Frontal cortex (tissue), 4 donors: ENCODE measurements at places on chromosomes 6 and 20.

- no peak for DNase-seq
These were observed 81.5 kb downstream of the BMP2 start for GRCh38 chr20:6848992-6849391.

- DNase-seq, result no peak
These were observed 6.4 kb downstream of the NPEPL1 start for GRCh38 chr20:58698741-58699622.

- DNase-seq, result no peak
These were observed 12.7 kb downstream of the DEF6 start for GRCh38 chr6:35310265-35310831.

GRCh38 chr6:61841958-61842357 lies 444.1 kb downstream of the KHDRBS2 start:
- DNase-seq, result no peak

DNA sequence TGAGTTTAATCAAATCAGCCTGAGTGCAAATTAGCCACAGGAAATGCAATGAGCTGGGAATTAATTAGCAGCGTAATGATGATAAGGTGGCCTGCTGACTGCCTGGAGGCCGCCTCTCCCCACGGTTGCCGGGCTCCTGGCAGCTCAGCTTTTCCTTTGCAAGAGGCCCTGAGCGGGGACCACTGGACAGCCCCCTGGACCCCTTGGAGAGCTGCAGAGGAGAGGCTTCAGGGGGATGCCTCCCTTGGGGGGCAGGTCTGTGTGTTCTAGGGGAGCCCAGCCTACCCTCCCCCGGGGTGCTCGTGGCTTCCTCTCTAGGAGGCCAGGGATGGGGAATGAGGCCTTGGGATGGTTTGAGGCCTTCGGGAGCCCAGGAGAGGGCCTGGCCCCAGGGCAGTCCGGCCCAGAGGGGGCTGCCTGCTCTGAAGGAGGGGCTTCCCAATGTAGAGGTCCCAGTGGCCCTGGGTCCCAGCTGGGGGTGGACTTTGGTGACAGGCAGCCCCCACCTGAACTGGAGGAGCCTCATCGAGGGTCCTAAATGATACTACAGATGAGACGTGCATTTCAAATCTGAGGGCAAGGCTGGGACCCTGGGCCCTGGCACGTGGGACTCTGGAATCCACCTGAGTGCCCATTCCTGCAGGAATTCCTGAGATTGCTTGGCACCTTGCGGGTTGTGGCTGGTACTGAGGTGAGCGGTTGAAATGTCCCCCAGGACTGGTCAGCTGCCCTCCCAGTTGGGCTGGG lies 66.4 kb upstream of the BHLHE23 start:
- no peak for DNase-seq

- no peak for DNase-seq
These were observed 3.4 kb upstream of the TMEM14C start for GRCh38 chr6:10719296-10719963.

DNA sequence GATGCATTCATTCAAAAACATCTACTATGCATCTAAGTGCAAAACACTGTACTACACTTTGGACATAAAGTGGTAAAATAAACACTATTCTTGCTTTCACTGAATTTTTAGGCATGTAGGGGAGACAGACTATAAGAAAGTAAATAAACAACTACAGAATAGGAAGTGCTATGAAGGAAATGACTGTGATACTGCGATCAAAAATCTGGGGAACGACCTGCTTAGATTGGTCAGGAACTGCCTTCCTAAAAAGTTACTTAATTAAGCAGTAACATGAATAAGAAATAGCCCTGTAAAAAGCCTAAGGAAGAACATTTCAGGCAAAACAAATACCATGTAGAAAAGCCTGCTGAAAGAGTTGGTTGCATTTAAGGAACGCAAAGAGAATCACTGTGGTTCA lies 50.6 kb downstream of the HACE1 start:
- no peak for DNase-seq

DNA sequence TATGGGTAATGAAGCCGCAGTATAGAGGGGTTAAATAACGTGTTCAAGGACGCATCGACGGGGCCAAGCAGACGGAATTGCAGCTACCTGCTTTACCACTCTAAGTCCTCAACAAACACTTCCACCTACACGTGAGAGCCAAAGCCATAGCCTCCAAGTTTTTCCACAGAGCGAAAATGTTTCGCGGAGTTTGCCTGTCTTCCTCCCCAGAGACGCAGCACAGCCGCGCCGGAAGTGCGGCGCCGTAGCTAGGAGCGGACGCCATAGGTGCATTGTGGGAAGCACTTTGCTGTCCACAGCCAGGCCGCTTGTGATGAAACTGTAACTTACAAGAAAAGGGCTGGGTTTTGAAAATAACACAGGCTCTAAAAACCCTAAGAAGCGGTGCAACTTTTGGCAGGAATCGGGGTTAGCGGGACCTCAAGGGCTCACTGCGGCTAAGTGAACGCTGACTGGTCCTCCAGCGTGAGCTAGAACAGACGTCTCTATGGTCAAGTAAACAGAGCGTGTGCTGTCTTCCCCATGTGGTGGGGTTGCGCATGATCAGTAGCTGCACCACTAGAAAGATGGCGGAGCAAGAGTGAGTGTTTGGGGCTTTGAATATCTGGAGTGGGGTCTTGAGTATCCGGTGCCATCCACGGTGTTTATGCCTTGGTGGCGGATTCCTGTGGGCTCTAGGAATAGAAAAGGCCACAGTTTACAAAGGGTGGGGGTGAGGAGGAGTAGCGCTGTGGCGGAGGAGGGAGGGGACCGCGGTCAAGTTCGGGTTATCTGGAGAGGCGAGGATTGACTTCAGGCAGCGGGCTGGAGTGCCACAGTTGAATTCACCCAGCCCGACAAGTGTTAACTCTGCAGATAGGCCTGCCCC lies at the start of gene RPL7L1:
Gene RPL7L1, plus strand, starts transcription at position 245 of the 868 bp plus-strand sequence. Its CDS starts 295 bp downstream, at position 540.
- peak; percentile 59 for DNase-seq

DNA sequence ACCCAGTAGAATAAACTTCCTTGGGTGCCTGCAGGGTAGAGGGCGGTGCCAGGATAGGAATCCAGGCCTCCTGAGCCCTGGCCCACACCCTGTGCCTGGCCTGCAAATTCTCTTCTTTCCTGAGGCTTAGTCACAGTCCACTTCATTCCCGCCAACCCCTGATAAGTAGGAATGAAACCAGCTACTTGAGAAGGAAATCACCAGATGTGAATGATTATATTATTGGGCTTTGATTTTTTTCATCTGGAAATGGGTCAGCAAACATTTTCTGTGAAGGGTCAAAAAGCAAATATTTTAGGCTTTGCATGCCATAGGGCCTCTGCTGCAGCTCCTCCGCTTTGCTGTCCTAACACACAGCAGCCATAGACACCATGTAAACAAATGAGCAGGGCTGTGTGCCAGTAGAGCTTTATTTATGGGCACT lies 50.2 kb downstream of the STK35 start:
- no peak for DNase-seq

DNA sequence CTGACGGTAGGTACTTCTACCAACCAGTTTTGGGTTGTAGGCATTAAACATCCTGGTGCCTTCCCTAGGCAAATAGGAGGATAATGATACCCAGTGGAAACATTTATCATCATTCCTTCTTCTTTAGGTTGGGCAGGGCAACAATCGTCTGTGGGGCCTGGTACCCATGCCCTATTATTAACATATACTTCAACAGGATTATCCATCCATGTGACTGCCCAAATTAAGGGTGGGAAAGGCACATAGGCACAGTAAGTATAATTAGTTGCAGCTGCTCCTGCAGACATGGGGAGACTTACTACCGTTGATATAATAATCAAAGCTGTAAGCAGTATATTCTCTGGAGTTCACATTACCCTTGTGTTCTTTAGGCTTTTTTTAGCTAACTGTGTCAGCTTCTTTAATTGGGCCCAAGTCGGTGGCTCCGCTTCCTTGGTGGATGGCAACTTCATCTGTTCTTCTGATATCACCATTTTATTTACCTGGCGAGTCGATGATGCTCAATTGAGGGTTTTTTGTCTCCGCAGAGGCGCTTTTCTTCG lies 16.8 kb downstream of the RPL7L1 start:
- no peak for DNase-seq

DNA sequence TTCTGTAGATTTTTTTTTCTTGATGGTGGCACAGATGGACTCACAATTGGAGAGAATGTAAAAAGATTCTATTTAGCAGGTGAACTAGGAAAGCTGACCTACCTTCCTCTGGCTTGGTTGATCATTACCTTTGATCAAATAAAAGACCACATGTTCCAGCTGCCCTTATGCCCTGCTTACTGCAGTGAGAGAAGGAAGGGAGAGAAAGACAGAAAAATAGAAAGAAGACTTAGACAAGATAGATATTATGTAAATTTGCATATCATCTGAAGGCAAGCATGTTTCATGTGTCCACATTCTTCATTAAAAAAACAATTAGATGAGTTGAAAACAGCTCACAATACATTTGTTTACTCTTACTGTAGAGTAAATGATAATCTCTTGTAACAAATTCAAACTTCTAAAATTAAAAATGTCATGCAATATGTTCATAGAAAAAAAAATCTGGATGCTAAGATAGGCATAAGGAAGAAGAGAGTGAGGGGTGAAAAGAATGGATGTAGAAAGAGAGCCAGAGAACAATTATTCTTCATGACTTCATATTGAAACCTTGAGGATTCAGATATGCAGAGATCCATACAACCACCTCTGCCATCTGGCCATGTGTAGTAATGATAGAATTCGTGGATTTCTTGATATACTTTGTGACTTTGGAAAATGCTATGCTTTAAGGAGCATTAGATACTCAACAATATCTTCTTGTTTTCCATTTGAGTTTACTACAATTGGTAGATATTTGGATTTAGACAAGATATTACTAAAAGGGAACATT lies 71.7 kb downstream of the RFX6 start:
- DNase-seq, result no peak

- DNase-seq, result no peak
These were observed 461.6 kb downstream of the ADGRB3 start for GRCh38 chr6:69096681-69097080.

- DNase-seq, result no peak
These were observed 162.2 kb downstream of the LY86 start for GRCh38 chr6:6750594-6751265.

DNA sequence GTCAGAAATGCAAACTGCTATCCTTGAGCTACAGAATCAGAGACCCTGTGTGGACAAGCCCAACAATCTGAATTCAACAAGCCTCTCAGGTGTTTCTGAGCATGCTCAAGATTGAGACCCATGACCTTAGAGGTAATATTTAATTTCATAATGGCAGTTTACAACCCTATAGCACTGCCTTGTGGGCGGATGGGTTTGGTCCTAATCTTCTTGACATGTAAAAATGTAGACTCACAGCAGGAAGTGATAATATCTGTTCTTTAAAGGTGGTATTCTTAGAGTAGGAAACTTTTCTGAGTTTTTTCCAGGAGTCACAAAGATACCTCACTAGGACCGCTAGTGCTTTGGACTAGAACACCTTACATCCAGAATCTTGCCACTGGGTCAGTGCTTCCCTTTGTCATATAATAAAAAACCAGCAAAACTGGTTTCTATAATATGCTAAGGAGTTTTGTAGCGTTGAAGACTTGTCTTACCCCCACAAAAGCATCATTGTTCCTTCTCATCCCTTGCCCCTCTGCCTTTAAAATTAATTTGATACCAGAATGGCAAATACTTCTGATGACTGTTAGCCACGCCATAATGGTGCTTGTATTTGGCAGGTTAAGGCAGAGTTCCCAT lies 52.6 kb downstream of the E2F3 start:
- no peak for DNase-seq

DNA sequence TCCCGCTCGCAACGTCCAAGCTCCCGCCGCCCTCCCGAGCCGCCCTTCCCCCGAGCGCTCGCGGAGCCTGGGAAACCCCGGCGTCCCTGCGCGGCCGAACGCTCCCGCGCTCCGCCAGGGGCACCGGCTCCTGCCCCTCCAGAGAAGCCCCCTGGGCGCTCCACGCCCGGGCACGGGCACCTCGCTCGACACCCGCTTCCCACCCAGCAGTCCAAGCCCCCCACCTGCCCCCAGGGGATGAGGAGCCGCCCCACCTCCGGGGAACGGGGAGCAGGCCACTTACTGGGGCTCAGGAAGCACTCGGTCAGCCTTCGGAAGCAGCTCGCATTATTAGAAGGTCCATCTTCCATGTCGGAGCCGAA lies 1.4 kb downstream of the PDE10A start:
- DNase-seq, result no peak

GRCh38 chr6:168514216-168514615 lies 73.2 kb downstream of the SMOC2 start:
- DNase-seq, result no peak

DNA sequence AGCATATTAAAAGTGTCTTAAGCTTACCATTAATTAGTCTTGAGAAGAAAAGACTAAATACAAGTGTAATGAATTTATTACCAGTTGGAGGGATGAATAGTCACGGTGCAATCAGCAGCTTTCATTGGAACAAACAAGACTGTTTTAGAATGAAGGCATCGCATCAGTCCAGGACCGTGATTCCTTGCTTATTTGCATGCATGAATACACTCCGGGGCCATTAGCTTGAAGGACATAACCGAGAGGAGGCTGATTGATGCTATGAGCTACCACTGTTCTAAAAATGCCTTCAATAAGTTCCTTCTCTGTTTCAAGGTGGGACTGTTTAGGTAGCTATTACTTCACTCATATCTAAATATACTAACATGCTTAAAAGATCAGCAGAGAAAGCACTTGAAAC lies 17.9 kb downstream of the PROKR2 start:
- no peak for DNase-seq

GRCh38 chr20:58981628-58982364 lies 740 bp downstream of the NELFCD start:
- DNase-seq, result no peak

DNA sequence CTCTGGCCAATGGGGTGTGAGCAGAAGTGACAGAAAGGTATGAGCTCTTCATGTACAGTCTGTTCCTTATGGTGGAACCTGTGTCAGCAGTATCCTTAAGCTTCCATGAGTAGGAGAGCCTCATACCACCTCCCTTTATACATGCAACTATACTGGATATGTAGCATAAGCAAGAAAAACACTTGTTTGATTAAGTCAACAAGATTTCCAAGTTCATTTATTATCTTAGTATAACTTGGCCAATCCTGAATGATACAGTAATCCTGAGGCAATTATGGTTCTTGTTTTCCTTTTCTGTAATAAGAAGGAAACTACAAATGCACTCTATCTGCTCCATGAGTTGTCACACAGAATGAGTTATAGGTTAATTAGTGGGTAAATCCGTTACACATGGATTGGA lies 409.6 kb upstream of the ID4 start:
- no peak for DNase-seq

DNA sequence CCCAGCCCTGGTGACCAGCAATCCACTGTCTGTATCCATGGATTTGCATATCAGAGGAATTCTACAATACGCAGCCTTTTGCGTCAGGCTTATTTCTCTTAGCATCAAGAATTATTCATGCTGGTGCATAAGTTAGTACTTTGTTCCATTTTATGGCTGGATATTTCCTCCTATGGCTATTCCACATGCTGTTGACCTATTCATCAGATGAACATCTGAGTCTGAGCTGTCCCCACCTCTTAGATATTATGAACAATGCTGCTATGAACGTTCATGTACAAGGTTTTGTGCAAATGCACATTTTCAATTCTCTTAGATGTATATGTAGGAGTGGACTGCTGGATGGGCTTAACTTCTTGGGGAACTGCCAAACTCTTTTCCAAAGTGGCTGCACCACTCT lies 79.0 kb upstream of the CST7 start:
- no peak for DNase-seq

GRCh38 chr6:64680446-64680845 lies 1026.6 kb downstream of the EYS start:
- DNase-seq, result no peak
